ENCODE measurements at places on chromosomes 13 and 19. TPM values are rescaled to one million over a fixed set of nuclear protein-coding genes. Genes with fewer than 3 reads are reported as not detected.

- no peak for DNase-seq
Observed at GRCh38 chr19:41697198-41697855, 9.3 kb upstream of the CEACAM7 start.

Gene RDH8
- total RNA-seq: not detected

DNA sequence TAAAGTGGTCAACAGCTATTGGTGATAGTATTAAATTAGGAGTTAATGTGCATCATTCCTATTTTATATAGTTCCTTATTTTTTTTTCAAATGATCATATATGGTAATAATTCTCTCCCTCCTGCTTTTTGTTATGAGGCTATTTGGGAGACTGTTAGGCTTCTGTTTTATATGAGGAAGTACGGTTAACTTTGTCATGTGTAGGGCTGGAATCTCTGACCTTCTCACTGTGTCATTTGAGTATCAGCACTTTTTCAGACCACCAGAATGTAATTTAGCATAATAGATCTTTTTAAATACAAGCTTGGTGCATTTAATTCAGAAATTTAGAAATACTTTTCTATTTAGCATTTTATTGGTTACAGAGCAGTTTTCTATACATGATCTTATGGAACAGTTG is 7.7 kb downstream of the DGKH start:
- no peak for DNase-seq

Gene SUCLA2
- total RNA-seq: 29.1 TPM

- no peak for DNase-seq
Observed at GRCh38 chr13:36841391-36841790, 22.4 kb downstream of the RFXAP start.

DNA sequence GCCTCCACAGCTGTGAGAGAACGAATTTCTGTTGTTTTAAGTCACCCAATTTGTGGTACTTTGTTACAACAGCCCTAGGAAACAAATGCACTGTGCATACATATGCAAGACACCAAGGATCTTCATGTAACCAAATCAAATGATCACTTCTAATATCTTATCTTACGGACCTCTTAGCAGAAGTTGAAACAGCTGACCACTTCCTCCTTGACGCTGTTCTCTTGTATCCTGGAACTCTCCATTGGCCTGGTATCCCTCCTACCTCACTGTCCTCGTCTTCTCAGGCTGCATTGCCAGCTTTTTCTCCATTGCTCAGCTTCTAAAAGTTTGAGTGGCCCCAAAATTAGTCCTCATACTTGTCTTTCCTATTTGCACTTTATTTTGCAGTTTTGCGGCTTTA is 200.4 kb downstream of the DLEU7 start:
- no peak for DNase-seq

Gene TBC1D4
- total RNA-seq: 8.0 TPM

Gene CCDC97
- total RNA-seq: 43.4 TPM

GRCh38 chr19:16429066-16429758 is 42.6 kb downstream of the EPS15L1 start:
- no peak for DNase-seq

DNA sequence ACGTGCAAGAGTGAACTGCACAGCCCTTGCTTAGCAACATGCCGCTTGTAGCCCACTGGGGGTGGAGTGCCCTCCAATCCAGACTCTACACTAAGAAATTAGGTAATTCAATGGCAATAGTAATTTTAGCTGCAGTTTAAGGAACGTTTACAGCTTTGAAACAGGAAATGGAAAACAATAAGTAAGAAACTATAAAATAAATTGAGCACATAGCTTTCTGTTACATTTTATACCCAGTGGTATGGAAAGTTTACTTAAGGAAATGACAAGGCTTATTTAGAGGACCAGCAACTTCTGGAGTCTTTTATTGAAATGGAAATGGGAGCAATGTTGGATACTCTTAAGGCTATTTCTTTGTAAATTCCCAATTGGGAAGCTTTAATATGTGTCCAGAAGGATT is 373.2 kb downstream of the KCNRG start:
- DNase-seq: no peak

Gene DIRAS1
- total RNA-seq: not detected

- peak; percentile 14 for DNase-seq
Observed at GRCh38 chr13:112448621-112449544, 72.7 kb downstream of the SPACA7 start.

DNA sequence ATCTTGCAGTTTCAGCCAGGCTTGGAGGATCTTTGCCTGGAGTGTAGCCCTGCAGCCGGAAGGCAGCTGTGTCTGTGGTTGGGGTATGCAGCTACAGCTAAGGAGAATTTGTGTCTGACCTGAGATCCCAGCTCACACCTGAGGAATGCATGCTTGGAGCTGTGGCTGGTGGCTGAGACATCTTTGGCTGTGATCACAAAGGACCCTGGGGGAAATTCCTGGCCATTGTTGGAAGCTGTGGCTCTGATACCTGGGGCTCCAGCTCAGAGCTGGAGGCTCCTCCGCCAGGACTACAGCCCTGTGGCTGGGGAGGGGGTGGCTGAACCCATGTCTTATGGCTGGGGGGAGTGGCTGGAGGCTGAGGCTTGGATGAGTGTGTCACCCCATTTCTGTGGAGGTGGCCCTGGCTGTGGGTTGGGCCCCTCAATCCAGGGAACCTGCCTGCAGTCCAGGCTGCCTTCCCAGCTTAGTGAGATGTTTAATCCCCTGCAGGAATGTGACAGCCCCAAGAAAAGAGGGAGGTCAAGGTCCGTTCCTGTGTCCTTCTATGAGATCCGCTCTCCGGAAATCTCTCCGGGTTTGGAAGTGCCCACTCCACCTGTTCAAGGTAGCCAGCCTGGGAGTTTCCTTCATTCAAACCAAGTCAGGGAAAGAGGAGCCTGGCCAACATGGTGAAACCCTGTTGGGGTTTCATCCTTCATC is 27.6 kb downstream of the ARHGEF18 start:
- no peak for DNase-seq

Gene POU2F2
- total RNA-seq: 35.8 TPM

GRCh38 chr19:8396563-8397203 is 6.5 kb downstream of the RAB11B start:
- peak; percentile 86 for DNase-seq

GRCh38 chr19:51027126-51027806 is 850 bp upstream of the KLK11 start:
- no peak for DNase-seq

DNA sequence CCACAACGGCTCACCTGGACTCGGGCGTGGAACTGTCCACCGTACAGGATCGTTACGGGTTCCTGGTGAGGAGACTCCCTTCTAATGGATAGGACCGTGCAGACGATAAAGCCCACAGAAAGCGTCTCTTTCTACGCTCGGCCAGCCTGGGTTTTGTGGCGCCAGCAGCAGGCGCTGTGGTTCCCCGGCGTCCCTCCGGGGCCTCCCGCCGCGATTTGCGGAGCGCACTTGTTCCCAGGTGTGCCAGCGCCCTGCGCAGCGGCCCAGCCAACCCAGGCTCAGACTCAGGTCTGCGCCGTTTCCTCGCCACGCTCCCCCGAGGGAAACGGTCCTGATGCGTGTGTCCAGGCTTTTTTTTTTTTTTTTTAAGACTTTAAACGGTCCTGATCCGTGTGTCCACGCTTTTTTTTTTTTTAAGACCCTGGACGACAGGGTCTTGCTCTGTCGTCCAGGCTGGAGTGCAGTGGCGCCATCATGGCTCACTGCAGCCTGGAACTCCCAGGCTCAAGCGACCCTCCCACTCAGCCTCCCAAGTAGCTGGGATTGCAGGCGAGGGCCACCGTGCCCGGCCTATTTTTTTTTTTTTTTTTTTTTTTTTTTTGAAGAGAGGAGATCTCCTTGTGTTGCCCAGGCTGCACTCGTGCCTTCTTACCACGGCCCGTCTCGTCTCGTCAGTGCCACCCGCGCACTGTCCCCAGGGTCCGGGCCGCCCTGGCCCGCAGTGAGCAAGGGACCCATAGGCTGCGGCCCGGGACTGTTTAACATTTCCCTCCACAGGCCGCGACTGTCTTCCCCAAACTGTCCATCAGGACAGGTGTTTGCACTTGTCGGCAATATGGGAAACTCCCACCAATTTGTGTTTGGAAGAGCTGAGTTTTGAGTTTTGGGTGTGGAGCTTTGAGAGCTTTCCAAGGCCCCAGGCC is 23.8 kb downstream of the GJA3 start:
- DNase-seq: peak; percentile 46

Gene KIR3DL3
- total RNA-seq: not detected

Gene RFPL4AL1
- total RNA-seq: not detected

DNA sequence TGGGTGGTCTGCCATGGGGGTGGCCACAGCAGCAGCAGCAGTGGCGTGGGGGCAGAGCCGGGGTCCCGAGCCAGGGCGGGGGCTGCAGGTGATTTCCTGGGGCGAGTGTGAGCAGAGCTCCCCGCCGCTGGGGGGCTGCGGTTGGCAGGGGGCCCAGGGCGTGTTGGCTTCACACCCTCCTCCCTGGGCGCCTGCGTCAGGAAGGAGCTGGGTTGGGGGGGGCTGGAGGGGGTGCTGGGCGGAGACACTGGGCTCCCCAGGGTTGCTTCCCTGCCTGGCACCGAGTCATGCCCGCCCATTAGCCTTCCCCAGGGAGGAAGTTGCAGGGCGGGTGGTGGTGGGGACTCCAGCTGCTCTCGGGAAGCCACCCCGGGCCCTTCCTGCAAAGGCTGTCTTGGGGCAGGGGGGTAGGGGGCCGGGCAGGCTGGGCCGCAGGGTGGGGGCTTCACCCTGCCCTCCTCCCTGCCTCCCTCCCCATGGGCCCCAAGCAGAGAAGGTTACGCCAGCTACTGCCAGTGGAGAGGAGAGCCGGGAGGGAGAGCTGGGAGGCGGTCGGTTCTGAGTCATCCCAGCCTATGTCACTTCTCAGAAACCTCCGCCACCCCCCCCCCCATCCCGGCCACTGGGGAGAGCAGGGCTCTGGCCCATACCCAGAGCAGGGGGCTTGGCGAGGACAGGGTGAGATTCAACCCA is 4.6 kb downstream of the MIDN start:
- DNase-seq: peak; percentile 86

Gene ZNF540
- 1.5 TPM for total RNA-seq

GRCh38 chr19:49456326-49456725 is 3.3 kb downstream of the ALDH16A1 start:
- no peak for DNase-seq

- peak; percentile 76 for DNase-seq
Observed at GRCh38 chr19:2552859-2553258, 76.9 kb downstream of the GADD45B start.

Gene RGS9BP
- total RNA-seq: 0.43 TPM

Gene STOML3
- total RNA-seq: not detected

DNA sequence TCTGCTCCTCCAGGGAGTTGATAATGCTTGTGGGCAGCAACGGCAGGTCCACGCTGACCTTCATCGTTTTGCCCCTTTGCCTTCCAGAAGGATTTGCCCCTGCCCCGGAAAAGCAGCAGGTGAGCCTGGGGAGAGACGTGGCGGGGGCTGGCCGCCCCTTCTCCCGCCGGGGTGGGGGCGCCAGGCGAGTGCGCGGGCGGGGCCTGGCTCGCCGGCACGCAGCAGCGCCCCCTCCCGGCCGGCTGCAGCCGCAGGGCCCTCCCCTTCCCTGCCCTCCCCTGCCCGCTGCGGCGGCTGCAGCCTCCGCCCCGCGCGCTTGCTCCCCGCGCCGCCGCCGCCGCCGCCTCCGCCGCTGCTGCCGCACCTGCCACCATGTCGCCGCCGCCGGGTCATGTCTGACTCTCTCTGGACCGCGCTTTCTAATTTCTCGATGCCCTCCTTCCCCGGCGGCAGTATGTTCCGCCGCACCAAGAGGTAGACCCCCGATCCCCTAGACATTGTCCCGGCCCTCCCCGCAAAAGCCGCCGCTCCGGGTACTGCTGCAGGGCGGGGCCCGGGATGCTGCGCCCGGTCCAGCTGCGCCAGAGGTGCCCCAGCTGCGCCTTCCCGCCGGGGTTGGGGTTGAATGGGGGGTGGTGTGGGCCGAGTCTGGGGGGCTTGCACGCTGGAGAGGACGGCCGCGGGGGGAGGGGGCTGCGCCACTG is at the start of gene MAST1:
TSS of gene MAST1 (plus strand) at position 334 of the 704 bp plus-strand sequence. CDS start at position 392, 58 bp downstream.
- DNase-seq: peak; percentile 61

Gene RNF126
- 82.2 TPM for total RNA-seq

Gene DYRK1B
- total RNA-seq: 13.8 TPM

GRCh38 chr19:35739275-35740107 is 2.8 kb downstream of the IGFLR1 start:
- no peak for DNase-seq

Data from activated CD4-positive, alpha-beta memory T cell treated with anti-CD3 and anti-CD28 coated beads, Interleukin-2, amount 10 ng/mL, durations not matched to agents 7 days and 5 days (primary cell).